Myocyte (in vitro differentiated cells): ENCODE measurements at places on chromosomes 16 and 17. TPM values are rescaled to one million over a fixed set of nuclear protein-coding genes. Genes with fewer than 3 reads are reported as not detected.

CHST4 gene
- not detected in 2 replicates for total RNA-seq

CSF3 gene
- total RNA-seq, result 0.10 and 0.11 TPM in 2 replicates

SCGB1C2 gene
- 1.1 TPM in 1 of 2 replicates, not detected in the other for total RNA-seq

KRT23 gene
- not detected in 2 replicates for total RNA-seq

PNMT gene
- 0.96 and 1.7 TPM in 2 replicates for total RNA-seq

CALB2 gene
- 0.94 TPM in 1 of 2 replicates, not detected in the other for total RNA-seq

DNA sequence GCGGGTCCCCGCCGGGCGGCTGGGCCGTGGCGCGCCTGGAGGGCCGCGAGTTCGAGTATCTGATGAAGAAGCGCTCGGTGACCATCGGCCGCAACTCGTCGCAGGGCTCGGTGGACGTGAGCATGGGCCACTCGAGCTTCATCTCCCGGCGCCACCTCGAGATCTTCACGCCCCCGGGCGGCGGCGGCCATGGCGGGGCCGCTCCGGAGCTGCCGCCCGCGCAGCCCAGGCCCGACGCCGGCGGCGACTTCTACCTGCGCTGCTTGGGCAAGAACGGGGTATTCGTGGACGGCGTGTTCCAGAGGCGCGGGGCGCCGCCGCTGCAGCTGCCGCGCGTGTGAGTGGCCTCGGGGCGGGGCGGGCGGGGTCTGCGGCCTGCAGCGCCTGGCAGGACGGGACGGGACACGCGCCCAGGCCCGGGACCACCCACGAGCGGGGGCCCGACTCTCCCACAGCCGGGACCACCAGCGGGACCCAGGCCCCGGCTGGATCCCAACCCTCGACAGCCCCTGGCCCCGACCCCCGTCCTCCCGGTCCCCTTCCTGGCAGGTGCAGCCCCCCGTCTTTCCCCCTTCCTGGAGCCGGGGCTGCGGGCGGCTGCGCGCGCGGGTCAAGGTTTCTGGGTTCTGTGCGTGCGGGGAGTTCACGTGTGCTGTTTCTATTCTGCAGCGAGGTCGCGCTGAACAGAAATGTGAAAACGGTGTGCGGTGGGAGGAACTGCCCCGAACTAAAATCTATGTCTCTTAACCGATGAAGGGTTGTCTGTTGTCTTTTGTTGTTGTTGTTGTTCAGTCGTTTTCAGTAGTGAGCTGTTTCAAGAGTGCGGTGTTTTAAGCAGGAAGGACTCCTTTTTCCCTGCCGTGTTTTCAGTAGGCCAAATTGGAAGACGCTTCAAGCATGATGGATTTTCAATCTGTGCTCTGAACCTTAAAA, 705 bp downstream of the FOXK2 start:
- peak; percentile 23 for DNase-seq

DNA sequence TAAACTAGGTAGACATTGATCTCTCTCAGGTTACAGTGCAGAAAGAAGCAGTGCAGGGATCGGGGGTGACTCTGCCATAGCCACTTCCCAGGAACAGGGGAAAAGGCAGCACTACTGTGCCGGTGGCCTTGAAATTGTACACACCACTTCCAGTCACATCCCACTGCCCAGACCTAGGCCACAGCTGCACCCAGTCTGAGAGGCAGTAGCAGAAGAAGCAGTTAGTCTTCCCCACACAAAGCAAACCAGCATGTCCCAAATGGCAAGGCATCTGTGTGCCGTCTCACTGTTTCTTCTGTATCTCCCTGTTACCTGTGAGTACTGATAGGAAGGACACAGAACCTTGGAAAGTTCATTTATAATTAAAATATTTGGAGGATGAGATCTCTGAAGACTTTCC, 47.0 kb downstream of the TMC6 start:
- no peak for DNase-seq

- DNase-seq, result no peak
These were observed 802 bp upstream of the ATXN2L start for GRCh38 chr16:28821874-28822519.

DNA sequence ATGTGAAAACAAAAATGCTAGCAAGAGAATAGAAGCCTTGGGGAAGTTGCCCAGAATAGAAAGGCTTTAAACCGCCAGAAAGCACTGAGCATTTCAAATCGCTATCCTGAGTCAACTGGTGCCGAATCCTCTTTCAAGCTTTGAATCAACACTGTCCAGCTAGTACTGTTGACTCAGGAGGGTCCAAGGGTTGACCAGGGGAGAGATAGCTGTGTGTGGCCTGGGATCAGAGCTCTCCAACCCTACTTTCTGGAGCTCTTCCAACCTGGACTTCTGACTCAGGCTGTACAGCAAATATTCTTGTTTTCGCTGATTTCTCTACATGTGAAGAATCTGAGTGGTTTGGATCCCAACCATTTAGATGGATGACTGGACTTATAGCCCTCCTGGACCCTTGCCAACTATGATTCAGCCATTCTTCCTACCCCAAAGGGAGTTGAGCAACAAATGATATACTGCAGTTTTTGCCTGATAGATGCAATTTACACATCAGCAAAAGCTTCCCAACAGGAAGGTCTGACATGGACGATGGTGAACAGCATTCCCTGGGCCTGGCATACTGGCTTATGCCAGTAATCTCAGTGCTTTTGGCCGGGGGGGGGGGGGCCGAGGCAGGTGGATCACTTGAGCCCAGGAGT, 154.0 kb upstream of the SDK2 start:
- DNase-seq, result no peak

DNA sequence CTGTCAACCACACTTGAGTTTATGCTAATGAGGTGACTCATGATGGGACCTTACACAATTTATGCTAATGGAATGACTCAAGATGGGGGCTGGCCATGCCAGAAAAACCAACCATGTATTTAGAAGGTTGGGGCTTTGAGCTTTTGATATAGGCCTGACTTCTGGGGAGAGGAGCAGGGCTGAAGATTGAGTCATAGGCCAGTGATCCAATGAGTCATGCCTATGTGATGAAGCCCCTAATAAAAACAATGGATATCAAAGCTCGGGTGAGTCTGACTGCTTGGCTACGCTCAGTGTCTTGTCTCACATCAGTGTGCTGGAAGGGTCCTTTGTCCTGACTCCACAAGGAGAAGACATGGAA, 7.3 kb downstream of the MFSD6L start:
- DNase-seq, result no peak

DNA sequence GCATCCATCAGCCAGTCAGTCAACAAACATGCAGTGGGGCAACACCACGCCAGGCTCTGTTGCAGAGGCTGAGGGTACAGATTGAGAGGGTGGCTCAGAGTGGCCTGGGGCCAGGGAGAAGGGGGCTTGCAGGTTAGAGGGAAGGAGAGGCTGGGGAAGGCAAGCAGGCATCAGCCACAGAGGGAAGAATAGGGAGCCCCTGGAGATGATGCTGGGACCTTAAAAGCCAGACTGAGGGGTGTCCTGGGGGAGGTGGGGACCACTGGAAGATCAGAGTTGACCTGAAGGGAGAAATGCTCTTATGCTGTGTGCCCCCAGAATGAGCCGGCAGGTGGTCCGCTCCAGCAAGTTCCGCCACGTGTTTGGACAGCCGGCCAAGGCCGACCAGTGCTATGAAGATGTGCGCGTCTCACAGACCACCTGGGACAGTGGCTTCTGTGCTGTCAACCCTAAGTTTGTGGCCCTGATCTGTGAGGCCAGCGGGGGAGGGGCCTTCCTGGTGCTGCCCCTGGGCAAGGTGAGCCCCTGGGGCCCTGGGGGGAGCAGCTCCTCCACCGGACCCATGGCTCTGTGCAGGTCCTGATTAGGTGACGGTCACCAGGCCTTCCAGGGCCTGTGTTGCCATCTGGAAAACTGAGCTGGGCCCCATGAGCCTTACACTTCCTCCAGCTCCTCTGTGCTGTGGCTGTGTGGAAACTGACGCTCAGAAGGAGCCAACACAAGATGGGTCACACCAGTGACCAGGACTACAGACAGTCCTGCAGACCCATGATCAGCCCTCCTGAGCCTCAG, 1.7 kb downstream of the CORO1A start:
- DNase-seq, result no peak

GRCh38 chr17:75945211-75945610, 4.4 kb upstream of the FBF1 start:
- no peak for DNase-seq

DNA sequence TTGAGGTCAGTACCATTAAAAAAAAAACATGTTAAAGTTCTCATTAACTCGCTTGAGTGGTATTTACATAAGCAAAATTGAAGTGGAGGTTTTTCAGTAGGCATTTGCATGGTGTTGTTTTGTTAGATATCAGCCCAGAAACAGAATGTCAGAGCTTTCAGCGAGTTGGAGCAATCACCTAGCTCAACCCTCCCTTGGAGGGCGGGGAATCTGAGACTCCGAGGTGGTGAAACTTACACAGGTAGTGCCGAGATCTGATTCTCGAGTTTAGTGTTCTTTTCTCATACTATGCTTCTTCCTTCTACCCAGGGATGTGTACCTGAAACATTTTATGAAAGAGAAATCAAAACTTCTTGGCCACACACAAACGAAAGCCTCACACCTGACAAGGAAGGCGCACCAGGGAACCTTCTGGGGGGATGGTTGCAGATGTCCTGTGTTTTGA, 6.6 kb downstream of the SEC14L1 start:
- DNase-seq, result no peak

DNA sequence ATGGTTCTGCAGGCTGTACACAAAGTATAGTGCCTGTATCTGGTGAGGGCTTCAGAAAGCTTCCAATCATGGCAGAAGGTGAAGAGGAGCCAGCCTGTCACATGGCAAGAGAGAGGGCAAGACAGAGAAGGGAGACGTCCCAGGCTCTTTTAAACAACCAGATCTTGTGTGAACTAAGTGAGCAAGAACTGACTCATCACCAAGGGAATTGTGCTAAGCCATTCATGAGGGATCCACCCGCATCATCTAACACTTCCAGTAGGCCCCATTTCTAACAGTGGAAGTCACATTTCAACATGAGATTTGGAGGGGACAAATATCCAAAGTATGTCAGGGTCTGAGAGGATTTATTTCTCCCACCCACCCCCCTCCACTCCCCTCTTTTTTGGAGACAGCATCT, 56.2 kb upstream of the ELAC2 start:
- peak; percentile 28 for DNase-seq

- peak; percentile 67 for DNase-seq
These were observed 5.6 kb downstream of the SF3B3 start for GRCh38 chr16:70529051-70529777.

DNA sequence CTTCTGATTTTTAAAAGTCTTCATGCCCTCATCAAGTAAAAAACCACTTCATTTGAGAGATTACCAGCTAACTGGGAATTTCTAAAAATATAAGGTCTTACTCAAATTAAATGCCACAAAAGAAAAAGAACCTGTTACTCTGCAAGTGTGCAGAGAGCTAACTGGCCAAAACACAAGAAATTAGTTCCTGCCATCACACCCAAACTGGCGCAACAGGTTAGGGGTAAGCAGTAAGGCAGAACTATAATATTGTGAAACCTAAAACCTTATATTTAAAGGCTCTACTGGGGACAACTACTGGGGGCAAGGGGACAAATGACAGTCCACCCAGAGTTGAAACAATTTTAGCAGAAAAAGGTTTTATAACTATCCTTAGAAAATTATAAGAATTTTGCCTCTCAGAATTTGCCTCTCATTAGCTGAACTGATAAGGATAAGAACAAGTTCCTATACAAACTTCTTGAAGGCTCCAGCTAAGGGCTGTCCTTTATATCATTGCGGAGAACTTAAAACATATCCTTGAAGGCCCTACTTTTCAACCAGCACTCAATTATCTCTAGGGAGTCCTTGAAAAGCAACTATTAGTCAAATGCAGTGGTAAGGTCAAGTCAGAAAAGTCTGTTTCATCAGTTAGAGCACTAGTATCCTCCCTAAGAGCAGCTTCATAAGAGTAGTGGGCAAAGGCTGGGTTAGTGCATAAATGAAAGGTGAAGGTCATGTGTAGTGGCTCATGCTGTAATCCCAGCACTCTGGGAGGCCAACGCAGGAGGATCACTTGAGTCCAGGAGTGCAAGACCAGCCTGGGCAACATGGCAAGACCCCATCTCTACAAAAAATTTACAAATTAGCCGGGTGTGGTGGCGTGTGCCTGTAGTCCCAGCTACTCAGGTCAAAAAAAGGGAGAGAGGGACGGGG, 31.5 kb downstream of the SMURF2 start:
- DNase-seq, result no peak

- no peak for DNase-seq
These were observed 10.7 kb upstream of the UMOD start for GRCh38 chr16:20363191-20363590.
